Mucosa of descending colon (tissue), 3 donors: ENCODE measurements at places on chromosomes 3 and 15. TPM values are rescaled to one million over a fixed set of nuclear protein-coding genes. Genes with fewer than 3 reads are reported as not detected.

Gene DNAH1
- total RNA-seq: 10.9 TPM

Gene CCDC71
- 19.9 TPM for total RNA-seq

Gene NPHP3
- total RNA-seq: 32.7 TPM

Gene PPCDC
- 12.4 TPM for total RNA-seq

Gene NOX5
- total RNA-seq: 0.17 TPM

Gene CHRM5
- total RNA-seq: not detected

Gene SV2B
- 4.2 TPM for total RNA-seq

Gene KLHL24
- total RNA-seq: 69.9 TPM

Gene DNASE1L3
- 9.6 TPM for total RNA-seq

Gene BUB1B
- total RNA-seq: 5.0 TPM

Gene NMB
- 4.0 TPM for total RNA-seq

Gene CERS3
- not detected for total RNA-seq

Gene ADGRG7
- 13.9 TPM for total RNA-seq

Gene RFX7
- 12.0 TPM for total RNA-seq

DNA sequence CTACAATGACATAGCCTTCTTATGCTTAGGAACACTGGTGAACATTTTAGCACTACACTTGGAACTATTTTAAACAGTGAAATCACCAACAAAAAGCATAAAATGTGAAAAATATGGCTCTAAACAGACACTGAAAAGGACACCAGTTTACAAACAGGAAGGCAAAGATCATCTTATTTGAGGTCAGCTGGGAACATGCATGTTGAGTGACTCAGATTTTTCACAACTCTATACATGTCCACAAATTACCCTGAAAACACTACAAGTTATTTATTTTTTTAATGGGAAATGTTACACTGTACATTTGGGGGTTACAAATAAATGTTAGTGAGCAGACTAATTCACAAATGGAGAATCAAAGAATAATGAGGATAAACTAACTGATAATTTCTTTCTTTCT, 12.5 kb upstream of the GK5 start:
- no peak for DNase-seq

DNA sequence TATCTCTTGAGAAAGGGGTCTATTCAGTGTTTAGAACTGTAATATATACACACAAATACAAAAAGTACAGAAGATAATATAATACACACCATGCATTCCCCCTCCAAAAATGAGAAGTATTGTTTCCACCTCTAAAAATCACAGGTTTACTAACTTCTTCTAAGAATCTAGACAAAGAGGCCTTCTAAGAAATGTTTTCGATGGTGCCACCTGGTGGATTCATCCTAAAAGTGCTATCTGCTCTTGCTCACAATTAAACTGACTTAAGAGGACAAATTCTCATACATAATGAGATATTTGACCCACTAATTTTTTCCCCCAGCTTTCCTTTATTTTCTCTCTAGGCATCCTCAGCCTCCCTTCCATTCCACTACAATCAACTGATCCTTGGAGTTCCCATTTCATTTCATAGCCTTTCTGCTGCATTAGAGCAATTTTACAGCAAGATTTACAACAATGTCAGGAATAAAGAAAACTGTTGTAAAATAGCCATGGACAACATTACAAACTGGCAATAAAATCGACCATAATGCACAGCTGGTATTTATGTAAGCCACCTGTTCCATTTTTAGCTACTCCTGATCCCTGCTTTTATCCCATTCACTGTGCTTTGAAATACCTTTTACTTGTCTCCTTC, 124.6 kb downstream of the ARRDC4 start:
- DNase-seq: peak; percentile 72

GRCh38 chr3:23455084-23455483, 252.0 kb downstream of the UBE2E2 start:
- DNase-seq: no peak

DNA sequence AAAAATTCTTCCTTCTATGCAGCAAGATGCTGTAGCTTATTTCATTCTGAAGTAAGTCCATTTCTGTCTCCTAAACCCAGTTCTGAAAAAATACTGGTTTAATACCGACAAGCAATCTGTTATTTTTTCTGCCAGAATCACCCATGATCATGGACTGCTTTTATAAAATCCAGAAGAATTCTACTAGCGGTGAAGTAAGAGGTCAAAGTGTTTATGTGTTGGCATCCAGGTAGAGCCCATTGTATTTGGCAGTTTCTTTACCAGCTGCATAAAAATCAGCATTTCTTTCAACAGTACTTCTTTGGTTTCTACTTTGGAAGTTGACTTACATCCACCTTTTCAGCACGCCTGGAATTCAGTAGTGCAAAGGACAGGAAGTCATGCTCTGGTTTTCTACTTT, 484.8 kb downstream of the NAALADL2 start:
- DNase-seq: no peak

GRCh38 chr3:51968883-51969678, 1.8 kb upstream of the PCBP4 start:
- peak; percentile 35 for DNase-seq

- DNase-seq: no peak
Observed at GRCh38 chr15:63447017-63447676, 57.2 kb upstream of the USP3 start.

DNA sequence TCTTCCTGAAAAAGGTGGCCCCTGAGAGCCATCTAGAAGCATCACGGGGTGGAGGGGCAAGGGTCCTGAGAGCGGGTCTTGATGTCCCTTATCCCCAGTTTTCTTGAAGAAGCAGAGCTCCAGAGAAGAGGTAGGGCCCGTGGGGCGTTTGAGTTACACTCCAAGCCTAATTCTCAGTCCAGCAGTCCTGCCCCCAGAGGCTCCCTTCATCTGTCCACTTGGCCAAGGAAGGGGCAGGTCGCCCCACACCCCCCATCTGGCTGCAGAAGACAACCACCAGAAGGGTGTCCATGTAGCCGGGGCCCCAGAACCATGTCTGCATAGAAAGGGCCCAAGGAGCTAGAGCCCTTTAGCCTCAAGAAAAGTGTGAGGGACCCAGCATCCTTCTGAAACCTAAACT, 25.5 kb upstream of the RPL32 start:
- no peak for DNase-seq

DNA sequence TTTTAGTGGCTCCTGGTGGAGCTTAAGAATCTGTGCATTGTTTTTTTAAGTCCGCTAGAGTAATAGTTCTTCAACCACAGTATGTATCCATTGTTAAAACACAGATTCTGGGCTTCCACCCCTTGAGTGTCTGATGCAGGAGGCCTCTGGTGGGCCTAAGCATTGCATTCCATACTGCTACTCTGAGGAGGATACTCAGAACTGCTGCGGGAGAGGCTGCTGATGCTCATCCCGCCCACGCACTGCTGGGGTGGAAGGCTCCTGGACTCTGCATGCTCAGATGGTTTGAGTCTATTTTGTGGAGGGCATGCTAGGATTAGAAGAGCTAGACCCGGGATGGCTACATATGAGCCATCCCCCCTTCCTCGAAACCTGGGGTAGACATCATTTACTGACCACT, 74.4 kb downstream of the THSD4 start:
- DNase-seq: no peak

GRCh38 chr15:50825946-50826345, 60.4 kb upstream of the SPPL2A start:
- no peak for DNase-seq

GRCh38 chr3:56119575-56120349, 348.5 kb downstream of the ERC2 start:
- DNase-seq: peak; percentile 7

DNA sequence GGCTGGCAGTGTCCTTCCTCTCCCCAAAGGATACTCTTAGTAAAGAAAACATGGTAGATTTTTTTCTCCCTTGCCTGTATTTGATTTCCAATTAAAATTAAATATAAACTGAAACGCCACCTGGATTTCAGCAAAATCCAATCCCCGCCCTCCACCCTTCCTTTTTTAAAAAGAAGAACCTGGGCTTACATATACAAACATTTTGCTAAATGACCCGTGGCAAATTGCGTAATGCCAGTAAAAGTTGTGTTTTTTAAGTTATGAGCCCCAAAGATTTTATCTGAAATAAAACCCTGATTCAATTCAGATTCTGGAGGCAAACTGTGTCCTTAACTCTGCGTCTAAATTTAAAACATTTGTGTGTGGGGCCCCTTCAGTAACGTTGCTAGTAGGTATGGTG, 403.0 kb downstream of the FOXP1 start:
- no peak for DNase-seq

DNA sequence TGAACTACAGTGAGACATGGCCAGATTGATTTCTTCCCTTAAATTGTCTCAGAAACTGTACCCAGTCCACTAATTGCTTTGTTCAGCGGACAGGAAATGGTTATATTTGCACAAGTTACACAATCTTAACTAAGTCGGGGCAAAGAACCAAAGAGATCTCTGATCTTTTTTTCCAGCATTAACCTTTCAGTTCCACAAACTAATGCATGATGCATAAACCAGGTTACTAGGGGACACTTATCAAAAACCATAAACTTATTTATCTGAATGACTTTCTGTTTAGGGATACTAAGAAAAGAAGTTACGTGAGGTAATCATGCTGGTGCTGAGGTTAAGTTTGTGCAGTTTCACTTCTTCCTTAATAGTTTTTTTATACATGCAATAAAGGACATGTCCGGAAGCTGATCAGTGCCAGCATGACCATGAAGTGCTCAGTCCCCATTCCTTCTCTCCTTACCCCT, 22.4 kb downstream of the FNDC3B start:
- DNase-seq: no peak
